ENCODE measurements at places on chromosomes 7 and 10.

DNA sequence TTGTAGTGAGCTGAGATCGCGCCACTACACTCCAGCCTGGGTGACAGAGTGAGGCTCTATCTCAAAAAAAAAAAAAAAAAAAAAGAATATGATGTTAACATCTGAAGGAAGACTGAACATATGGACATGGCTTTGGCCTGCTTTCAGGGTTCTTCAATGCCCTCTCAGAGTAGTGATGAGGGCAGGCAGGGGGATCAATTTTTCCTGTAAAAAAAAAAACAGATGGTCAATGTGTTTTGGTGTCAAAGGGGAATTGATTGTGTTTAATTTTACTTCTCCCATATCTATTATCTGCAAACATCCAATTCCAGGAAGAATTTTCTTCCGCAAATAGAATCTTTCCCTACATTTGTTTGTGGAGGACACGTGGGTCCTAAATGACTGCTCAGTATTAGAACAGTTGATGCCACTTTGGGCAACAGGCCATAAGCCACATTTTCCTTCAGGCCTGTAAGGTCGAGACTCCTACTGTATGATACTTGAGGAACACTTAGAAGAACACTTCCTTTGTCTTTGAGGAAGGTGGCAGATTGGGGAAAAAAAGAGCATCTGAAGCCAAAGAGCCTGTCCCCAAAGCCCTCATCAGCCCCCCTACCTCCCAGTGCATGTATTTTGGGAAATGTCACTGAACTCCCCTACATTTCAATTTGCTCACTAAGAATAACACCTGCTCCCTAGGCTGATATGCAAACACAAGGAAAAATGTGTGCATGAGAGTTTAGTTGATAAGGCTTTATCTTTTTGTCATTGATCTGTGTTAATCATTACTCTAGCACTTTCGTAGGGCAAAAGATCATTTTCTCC, 28.3 kb downstream of the MGAM2 start:
- DNase-seq: no peak

GRCh38 chr7:69882269-69882668, 284.0 kb downstream of the AUTS2 start:
- no peak for DNase-seq

DNA sequence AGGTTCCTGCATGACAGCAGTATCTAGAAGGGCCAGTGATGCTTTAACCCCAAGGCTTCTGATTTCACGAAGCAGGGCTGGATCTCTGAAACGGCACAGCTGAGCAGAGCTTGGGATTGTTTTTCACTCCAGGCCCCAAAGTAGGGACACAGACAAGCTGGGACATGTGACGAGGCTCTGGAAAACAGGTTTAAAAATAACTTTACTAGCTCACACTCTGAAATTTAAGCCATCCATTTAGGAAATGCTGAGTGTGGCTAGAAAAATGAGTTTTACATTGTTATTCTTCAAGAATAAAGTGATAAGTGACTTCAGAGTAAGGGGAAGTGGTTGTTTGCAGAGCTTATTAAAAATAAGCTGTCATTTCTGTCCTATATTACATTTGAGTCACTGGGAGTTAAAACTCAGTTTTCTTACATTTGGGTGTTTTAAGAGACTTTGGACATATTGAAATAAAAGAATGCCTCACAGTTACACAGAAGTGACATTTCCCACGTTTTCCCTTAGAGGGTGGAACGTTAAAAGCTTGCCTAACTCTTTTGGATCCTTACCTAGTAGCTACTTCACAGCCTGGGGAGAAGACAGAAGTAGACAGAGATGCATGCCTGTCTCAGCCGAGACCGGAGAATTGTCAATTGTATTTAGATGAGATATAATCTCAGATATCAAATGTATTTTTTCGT, 107.8 kb downstream of the GALNT17 start:
- DNase-seq: no peak

DNA sequence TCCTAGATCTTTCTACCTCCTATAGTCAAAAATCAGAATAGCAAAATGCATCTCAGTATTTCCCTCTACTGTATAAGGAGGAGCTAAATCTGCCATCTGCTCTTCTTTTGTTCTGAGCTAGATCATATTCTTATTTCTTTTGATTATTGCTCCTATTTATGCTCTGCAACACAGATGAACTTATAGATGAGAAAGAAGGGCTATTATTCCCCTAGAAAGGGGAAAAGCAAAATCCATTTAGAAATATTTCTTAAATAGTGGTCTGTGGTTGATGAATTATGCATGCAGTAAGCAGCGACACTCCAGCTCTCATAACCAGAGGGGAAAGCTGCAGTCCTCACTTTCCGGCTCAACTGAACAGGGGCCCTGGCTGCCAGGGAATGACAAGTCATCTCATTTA, 207.3 kb upstream of the SORCS1 start:
- DNase-seq: no peak

- no peak for DNase-seq
Observed at GRCh38 chr10:128660726-128661125, 534.5 kb upstream of the MKI67 start.

- no peak for DNase-seq
Observed at GRCh38 chr7:101720324-101720723, 91.2 kb upstream of the MYL10 start.

- DNase-seq: peak; percentile 88
Observed at GRCh38 chr10:43574001-43574892, at the start of gene ZNF239. Gene ZNF239 (minus strand): TSS chr10:43574616. CDS start chr10:43558079, 16,537 bp downstream.

- no peak for DNase-seq
Observed at GRCh38 chr7:155980841-155981240, 168.6 kb upstream of the SHH start.

GRCh38 chr10:98267894-98268693, at the start of gene LOXL4:
Gene LOXL4 (minus strand): TSS chr10:98268194. CDS start chr10:98263019, 5,175 bp downstream.
- no peak for DNase-seq

GRCh38 chr10:89479771-89480446, 55.5 kb downstream of the SLC16A12 start:
- no peak for DNase-seq

DNA sequence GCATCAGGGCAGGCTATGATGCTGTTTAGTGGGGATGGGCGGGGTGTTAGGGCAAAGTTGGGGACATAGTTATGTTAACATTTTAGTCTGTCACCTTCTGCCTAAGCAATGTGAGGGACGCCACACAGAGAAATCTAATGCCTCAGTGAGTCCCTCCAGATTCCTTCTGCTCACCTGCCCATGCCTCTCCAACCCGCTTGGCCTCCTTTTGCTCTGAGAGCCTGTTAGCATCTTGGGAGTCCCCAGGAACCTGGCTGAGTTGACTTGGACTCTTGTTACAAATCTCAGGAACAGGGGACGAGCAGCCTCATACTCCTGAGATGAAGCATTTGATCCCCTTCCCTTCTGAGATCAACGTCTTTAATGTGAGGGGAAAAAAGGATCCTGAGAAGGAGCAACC, 336.8 kb downstream of the CCSER2 start:
- DNase-seq: no peak

- peak; percentile 24 for DNase-seq
Observed at GRCh38 chr10:27319752-27320431, 79.3 kb upstream of the ACBD5 start.

- no peak for DNase-seq
Observed at GRCh38 chr10:11119843-11120242, 102.2 kb downstream of the CELF2 start.

DNA sequence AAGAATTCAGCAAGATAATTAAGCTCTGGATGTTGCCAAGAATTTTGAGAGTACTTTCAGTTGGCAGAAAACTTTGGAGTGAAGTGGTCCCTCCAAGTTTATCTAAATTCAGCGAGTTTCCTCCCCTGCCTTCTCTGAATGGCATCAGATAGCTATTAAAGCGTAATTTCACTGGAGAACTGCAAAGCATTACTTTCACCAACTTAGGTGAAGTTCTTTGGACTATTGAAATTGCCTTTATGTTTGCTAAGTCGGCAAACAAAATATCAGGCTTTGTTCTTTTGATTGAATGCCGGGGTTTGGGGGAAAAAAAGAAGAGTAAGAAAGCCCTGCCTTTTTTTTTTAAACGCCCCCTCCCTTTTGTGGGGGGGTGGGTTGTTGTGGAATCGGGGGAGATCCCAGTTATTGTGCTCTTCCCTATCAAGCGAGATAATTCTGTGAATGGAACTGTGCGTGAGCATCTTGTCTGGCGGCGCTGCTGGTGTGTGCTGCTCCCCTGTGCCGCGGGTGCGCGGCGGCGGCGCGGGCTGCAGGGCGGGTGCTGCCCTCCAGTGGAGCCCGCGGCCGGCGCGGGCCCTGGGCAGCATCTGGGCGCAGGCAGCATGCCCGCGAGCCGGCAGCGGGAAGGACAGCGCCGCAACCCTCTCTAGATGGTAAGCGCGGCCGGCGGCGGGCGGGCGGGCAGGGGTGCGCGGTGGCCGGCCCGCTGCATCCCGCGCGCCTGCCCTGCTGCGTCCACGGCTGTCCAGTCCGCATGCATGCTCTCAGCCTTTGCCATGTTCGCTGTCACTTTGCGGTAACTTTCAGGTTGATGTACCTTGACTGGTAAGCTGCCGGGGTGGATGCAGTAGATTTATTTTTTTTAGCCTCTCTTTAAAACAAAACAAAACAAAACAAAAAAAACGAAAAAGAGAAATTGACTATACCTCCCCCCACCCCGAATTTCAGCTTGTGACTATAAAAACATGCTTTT, 176.5 kb downstream of the TCF7L2 start:
- DNase-seq: peak; percentile 34

DNA sequence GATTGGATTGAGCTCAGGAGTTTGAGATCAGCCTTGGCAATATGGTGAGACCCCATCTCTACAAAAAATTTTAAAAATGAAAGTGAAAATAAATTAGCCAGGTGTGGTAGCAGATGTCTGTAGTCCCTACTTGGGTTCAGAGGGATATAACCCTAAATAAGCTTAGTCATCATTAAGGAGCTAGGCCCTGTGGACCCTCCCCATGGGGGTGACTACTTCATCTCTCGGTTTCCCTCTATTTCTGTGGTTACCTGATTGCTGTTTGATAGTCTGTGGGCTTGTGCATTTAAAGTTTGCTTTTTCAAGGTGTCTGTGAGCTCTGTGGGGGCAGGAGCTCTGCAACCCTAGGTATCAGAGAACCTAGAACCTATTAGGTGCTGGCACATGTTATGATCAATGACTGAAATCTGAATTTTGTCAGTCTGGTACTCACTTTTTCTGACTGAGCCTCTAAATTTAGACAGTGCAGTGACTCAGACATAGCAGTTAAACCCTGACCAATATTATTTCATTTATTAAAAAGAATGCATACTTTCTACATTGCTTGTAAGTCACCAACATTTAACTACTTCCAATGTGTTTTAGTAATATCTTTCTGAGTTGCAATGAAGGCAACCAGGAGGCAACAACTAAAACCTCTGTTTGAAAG, 8.1 kb upstream of the CUZD1 start:
- no peak for DNase-seq

DNA sequence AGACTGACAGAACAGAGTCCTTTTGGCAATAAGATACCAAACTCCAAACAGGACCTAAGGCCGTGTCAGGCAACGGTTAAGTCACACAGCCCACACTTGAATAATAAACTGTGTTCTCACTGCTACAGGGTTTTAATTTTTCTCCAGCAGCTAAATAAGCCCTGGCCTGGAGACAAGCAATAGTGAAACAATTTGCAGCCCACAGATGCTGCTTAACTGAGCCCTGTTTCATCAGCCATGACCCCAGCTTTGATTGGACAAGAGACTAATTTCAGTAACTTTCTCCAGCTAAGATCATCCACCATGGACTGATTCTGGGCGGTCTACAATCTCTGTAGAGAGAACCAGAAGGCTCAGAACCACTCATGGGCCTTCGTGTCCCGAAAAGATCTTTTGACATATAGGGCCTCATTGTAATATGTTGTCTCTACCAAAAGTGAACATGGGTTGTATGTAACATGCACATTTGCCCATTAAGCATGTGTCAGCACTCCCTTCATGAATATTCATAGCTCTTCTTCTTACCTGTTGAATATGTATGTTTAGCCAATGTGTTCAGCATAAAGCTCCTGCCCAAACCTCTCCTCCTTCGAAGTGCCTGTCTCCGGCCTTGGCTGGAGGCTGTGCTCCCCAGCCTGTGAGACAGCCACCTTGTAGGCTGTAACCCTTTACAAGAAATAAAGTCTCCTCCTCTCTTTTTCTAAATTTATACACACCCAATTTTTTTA, 223.1 kb upstream of the AKR1E2 start:
- no peak for DNase-seq

- peak; percentile 55 for DNase-seq
Observed at GRCh38 chr7:12257582-12257981, 46.5 kb downstream of the TMEM106B start.

DNA sequence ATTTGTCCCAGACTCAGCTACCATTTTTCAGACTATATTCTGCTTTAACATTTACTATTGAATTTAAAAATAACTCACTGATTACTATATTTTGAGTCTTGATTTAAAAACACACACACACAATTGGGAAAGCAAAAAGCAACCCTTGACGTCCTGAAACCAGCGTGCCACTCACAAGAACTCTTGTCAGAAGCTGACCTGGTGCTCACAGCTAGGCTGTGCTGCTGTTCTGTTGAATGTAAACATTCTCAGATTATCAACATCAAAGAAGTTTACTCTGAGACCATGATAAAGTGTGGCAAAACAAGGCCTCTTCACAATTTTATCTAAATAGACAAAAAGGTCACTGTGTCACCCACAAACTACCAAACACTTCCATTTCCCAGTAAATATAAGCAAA, 62.6 kb upstream of the CACNA2D1 start:
- DNase-seq: no peak

DNA sequence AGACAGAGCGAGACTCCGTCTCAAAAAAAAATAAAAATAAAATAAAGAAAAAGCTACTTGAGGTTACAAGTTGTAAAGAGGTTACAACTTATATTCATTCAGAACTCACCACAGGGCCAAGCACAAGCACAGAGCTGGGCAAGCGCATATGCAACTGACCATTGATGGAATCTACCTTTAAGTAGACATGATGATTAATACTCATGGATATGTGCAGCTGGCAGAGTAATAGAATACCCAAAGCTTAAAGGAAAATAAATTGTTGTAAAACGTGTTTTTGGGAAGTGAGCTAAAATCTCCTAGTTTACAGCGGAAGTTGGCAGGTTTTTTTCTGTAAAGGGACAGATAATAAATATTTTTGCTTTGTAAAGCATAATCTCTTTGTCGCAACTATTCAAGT, 111.6 kb downstream of the TMEM168 start:
- DNase-seq: no peak

- no peak for DNase-seq
Observed at GRCh38 chr10:111278266-111278665, 201.4 kb downstream of the ADRA2A start.

DNA sequence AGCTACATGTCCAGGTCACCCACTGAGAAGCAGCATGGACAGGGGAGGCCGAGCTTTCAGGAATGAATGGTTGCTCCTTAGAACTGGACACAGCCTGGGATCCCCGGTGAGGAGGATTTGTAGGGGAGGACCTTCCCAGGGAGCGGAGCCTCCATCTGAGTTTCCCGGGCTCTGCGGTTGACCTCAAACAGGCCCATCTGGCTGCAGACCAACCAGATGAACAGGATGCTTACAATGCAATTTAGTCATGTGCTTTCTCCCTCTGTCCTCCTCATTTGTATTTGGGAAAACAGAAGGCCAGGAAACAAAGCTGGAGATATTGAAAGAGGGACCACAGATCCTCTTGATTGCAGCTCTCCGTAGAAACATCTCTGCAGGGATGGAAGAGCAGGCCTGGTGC, 104.8 kb downstream of the EMX2 start:
- no peak for DNase-seq

GRCh38 chr7:82615527-82615926, 171.9 kb upstream of the CACNA2D1 start:
- no peak for DNase-seq

Data from GM06990 (cell line).